ENCODE measurements at places on chromosomes 4 and X.
A peak's percentile ranks its signal among the peaks of the same experiment; 100 is the strongest.

- DNase-seq = no peak
These were observed 142.0 kb upstream of the NUDT6 start for GRCh38 chr4:123064390-123064789.

- DNase-seq = no peak
These were observed 315.1 kb upstream of the RASGEF1B start for GRCh38 chr4:81786766-81787165.

DNA sequence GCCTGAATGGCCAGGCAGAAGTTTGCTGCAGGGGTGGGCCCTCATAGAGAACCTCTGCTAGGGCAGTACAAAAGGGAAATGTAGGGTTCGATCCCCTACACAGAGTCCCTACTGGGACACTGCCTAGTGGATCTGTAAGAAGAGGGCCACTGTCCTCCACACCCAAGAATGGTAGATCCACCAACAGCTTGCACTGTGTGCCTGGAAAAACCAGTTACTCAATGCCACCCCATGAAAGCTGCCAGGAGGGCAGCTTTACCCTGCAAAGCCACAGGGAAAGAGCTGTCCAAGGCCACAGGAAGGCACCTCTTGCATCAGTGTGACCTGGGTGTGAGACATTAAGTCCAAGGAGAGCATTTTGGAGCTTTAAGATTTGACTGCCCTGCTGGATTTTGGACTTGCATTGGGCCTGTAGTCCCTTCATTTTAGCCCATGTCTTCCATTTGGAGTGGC, 781.6 kb downstream of the TRAM1L1 start:
- no peak for DNase-seq

DNA sequence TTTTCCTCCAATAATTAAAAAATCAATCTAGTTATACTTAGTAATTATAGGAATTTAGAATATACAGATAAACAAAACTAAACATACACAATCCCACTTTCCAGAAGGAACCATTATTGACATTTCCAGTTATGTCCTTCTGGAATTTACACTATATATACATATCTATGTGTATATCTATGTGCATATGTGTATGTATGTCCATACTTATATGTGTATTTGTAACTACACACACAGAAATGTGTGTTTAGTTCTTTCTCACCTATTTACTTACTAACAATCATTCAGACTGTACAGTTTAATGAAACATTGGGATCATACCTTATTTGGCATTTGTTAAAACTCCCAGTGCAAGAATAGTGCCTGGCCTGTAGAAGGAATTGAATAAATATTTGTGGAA, 126.4 kb downstream of the FHIP1A start:
- no peak for DNase-seq

GRCh38 chrX:122567911-122568310, 616.2 kb upstream of the GRIA3 start:
- DNase-seq = no peak

DNA sequence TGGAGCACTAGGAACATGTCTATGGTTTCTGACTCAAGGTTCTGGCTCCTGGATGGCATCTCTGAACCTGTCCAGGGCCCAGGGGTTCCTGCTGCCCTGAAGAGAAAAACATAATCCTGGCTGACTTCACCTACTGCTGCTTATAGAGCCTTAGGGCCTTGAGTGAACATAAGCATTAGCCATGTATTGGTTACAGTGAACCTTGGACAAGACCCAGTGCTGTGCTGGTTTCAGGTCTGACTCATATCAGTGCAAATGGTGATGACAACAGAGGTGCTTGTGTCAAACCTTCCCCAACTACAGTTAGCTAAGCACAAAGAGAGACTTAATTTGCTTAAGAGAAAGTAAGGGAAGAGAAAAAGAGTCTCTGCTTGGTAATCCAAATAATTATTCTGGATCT, 1047.2 kb downstream of the GLUD2 start:
- DNase-seq = no peak

DNA sequence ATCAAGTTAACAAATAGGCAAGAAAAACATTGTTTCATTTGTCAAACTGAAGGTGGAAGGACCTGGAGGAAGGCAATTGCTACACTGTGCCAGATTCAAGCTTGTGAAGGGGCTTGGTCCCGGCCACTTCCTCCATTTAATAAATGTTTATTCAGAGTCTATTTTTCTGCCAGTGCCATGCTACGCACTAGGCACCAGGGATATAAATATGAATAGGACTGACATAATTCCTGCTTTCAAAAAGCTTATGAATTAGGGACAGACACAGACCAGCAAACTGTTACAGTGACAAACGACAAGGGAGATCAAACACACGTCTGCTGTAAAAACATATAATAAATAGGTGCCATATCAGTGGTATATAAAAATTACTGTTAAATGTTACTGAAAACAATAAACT, 571 bp downstream of the TLR6 start:
- DNase-seq = no peak

- DNase-seq = peak; percentile 23
These were observed 612 bp downstream of the CPLX1 start for GRCh38 chr4:825063-825970.

DNA sequence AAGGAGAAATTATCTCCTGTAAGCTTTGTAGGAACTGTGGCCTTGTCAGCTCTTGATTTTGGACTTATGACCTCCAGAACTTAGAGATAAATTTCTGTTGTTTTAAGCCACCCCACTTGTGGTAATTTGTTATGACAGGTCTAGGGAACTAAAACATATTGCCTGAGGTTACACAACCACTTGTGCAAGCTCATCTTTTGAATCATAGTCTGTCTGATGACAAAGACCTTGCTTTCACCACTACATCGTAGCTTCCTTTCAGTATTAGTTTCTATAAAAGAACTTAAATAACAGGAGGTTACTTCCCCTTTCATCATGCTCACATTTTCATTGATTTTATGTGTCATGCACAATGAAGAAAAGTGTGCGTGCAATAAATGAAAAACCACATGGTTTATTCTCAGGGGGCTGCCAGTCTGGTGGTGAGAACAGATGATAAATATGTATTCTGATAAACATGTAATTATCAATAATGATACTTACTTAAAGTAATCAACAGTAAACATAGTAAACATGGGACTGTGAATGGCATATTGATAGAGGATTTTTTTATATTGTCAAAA, 690.0 kb upstream of the HS3ST1 start:
- DNase-seq = no peak

GRCh38 chrX:63275127-63275526, 76.0 kb downstream of the SPIN4 start:
- no peak for DNase-seq

DNA sequence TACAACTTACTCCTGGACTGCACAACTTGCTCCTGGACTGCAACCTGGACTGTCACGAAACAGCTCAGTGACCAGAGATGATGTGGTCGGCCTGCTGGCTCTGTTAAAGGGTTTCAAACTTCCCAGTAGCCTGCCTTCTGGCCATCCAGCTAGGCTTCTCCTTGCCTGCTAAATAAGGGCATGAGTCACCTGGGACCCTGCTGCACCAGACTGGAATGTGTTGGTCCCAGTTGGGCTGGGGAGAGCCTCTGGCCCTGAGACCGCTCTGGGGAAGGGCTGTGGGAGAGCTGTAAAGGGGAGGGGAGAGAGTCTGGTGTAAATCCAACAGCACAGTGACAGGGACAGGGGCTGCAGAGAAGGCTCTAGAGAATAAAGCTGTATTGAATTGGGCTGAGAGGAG, 165.8 kb downstream of the VSIG4 start:
- no peak for DNase-seq

DNA sequence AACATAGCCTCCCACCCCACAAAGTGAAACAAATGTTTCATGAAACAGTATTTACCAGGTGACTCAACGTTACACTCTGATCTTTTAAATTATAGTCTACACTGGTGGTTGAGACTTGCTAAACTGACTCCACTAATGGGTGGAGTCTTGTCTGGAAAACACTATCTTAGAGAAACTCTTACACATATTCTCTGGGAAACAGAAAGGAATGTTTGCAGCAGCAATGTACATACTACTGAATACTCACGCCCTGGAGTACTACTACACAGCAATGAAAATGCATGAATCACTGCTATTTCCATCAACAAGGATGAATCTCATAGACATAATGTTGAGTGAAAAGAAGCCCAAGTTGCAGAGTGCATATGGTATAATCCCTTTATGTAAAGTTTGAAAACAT, 208.5 kb upstream of the IGFBP7 start:
- no peak for DNase-seq

DNA sequence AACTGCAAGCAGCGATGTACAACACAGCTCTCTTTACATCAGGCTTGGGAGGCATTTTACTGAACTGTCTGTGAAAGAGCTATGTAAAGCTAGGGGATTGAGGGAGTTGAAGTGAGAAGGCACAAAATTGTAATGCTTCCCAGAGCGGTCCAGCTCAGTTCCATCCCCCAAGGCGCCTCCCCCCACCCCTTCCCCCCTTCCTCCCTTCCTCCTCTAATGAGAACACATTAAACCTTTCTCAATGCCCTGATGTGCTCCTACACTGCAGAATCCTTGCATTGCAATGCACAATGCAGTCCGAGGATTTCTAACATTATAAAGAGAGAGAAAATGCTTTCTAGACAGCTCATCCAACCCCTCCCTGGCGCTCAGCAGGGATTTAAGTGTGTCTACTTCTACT, 73.9 kb downstream of the CXXC4 start:
- peak; percentile 80 for DNase-seq

- DNase-seq = peak; percentile 82
These were observed 78.7 kb downstream of the GALNT7 start for GRCh38 chr4:173247321-173247720.

DNA sequence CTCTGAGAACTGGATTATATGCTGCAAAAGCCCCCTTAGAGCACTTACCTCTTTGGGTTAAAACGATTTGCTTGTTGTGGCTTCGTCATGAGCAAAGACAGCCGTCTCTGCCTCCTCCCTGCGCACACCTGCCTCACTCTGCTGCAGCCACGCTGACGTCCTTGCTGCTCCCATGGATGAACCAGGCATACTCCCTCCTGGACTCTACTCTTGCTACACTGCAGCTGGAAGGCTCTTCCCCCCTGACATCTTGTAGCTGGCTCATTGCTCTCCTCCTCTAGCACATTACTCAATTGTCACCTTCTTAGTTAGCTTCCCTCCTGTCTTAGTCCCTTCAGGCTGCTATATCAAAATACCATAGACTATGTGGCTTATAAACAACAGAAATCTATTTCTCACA, 59.3 kb downstream of the FAM114A1 start:
- no peak for DNase-seq

- no peak for DNase-seq
These were observed 1478.1 kb downstream of the FSTL5 start for GRCh38 chr4:160685729-160686128.

DNA sequence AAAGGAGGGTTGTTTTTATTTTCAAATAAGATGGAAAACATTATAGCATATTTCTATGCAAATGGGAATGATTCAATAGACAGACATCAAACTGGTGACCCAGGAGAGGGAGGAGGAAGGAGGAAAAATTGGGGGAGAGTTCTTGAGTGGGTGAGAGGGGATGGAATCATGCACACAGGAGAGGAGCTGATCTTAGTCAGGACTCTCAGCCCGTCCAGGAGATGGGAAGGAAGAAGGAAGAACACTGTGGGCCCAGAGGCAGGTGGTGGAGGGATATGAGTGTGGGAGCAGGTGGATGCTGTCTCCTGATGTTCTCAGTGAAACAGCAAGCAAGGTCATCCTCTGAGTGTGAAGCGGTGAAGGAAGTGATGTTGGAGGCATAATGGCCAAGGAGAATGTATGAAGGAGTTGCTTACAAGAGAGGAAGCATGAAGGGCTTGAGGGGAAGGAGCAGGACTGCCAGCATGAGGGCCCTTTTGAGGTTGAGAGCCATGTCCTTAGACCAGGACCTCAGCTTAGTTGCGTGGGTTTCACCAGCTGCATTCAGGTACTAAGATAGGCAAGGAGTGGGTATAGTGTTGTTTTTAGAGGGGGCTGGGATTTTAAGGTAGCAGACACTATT, 161.7 kb upstream of the NAP1L5 start:
- no peak for DNase-seq

- peak; percentile 83 for DNase-seq
These were observed 94.3 kb upstream of the LDB2 start for GRCh38 chr4:16992566-16993225.

DNA sequence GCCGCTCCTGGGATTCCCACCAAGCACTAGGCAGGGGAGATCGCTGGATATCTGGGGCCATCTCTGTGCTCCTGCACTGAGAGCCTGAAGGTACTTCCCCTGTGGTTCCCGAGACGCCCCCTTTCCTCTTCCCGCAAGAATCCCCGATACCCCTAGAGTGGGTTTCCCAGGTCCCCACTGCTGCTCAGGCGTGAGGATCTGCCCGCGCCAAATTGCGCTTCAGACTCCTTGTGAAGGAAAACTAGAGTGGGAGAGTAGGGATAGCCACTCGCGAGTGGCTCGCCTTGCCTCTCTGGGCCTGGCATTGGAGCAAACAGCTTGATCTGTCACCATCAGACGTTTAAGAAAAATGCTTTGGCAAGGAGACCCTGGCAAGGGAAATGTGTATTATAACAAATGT, 1.5 kb downstream of the IL1RAPL2 start:
- peak; percentile 64 for DNase-seq

GRCh38 chr4:168683595-168683994, 186.7 kb downstream of the PALLD start:
- no peak for DNase-seq

- DNase-seq = no peak
These were observed 124.4 kb downstream of the KDM6A start for GRCh38 chrX:44997282-44997812.

GRCh38 chrX:1026263-1027015, 186.0 kb downstream of the CRLF2 start:
- DNase-seq = no peak

DNA sequence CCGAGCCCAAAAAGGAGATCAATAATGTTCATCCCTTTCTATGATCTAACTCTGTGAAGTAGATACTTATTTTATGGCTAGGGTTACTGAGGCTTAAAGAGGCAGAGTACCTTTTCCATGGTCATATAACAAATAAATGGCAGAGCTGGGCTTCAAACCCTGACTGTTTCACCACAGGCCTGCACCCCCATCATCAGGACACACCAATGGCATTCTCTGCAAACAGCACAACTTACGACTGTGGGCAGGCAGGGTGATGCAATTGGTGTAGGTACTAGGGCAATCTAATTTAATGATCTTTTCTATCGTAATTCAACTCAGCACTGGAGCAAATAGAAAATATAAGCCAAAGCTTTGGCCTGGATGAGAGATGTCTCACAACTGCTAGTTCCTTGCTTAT, 118.8 kb upstream of the CBR4 start:
- DNase-seq = no peak

DNA sequence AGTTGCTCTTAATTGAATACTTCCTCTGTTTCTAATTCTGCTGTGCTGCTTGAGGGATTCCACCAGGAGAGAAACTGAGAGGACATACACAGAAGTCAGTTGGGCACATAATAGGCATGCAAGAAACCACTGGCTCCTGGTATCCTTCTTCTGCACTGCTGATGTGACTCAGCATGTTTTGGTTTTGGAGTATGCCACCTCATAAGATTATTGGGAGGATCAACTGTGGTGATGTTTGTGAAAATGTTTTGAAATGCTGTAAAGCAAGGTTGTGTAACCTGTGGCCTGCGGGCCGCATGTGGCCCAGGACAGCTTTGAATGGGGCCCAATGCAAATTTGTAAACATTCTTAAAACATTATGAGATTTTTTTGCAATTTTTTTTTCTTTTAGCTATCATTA, 119.6 kb downstream of the GATB start:
- DNase-seq = no peak

GRCh38 chrX:3648084-3648483, 65.4 kb downstream of the PRKX start:
- DNase-seq = no peak
